CD8-positive, alpha-beta memory T cell (primary cell): ENCODE measurements at places on chromosomes 3 and 15.

DNA sequence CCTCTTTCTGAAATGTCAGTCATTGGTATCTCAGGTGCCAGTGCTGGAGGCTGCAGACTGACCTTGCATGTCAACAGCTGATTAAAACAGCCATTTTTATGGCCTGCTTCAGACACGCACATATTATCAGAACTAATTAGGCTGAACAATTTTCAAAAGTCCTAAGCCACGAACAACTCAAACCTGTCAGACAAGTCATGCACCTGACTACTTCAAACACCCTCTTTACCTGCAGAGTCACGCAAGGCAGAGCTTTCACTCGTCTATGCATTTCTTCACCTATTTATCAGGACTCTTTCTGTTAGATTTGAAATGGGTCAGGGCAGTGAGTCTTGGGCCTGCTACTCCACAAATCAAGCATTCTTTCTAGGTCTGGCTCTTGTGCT, 26.7 kb downstream of the CLK3 start:
- DNase-seq, result no peak

DNA sequence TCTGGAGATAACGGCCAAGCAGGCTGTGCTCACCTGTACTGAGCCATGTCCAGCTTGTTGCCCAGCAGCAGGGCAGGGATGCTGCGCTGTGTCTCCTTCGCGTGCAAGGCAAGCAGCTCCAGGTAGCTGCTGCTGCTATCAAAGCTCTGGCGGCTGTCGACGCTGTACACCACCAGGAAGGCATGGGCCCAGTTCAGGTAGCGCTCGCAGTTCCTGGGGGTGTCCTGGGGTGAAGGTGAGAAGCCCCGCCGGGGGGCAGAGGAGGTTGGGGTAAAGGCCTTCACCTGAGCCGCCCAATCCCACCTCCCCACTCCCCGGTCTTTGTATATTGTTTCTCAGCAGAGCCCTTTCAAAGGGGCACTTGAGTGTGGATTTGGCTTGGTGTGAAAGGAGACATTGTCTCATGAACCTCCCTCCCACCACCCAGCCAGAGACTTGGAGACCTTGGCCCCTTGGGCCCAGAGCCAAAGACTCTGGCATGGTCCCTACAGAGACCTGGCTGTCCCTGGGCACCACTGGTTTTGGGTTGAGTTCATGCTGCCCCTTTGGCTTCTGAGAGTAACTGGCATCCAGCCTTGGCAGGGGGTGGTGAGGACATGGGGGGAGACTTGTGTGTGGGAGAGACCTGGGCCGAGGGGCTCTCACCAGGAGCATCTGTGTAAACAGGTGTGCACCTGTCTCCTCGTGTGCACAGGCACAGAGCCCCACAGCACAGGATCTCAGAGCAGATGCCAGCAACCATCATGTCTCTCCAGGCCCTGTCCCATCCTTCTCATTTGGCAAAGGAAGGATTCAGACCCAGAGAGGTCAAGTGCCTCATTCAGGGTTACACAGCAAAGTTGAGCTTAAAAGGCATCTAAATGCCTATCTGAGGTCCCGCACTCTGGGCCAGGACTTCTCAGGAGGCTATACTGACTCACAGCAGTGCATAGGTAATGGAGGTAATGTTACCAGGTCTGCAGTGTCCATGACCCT, 9.1 kb downstream of the RASL12 start:
- DNase-seq, result no peak

- DNase-seq, result no peak
Measured at GRCh38 chr3:159770998-159771397, 217.6 kb upstream of the IL12A start.

DNA sequence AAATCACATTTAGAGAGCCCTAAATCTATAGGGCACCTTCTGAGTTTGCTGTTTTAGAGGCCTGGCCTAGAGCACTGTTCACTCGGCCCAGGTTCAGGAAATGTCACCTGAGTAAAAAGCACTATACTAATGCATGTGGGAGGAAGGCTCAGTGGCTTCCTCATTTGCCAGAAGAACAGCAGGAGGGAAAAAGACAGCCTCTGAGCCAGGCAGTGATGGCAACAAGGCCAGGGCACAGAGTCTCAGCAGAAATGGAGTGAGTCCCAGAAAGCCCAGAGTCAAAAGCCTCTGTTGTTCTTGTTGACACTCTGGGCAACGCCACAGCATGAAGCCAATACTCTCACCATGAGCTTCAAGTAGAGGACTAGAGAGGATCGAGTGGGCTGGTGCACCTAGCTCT, 25.9 kb downstream of the LTF start:
- DNase-seq, result no peak

GRCh38 chr3:108345492-108346205, 49.3 kb downstream of the HHLA2 start:
- no peak for DNase-seq

DNA sequence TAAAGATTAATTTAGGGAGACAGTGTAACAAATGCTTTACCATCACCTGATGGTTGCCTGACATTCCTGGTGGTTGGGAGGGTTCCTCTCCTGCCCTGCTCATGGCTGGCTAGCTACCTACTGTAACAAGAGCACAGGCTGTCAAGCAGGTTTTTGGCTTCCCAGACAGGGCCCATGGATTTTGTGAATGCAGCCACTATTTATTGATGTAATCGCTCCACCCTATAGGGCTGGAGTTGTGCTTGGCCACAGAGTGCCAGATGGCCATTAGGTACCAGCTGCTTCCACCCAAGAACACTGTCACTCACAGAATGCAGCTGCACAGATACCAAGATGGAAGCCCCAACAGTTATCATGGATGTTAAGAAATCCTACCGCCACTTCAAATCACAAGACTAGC, 31.0 kb upstream of the KLHL25 start:
- DNase-seq, result no peak

GRCh38 chr3:37456270-37456708, 281.9 kb upstream of the LRRFIP2 start:
- no peak for DNase-seq

GRCh38 chr3:158220575-158220974, 110.7 kb downstream of the RSRC1 start:
- no peak for DNase-seq

- no peak for DNase-seq
Measured at GRCh38 chr3:183984127-183984740, 33.5 kb downstream of the ABCC5 start.

DNA sequence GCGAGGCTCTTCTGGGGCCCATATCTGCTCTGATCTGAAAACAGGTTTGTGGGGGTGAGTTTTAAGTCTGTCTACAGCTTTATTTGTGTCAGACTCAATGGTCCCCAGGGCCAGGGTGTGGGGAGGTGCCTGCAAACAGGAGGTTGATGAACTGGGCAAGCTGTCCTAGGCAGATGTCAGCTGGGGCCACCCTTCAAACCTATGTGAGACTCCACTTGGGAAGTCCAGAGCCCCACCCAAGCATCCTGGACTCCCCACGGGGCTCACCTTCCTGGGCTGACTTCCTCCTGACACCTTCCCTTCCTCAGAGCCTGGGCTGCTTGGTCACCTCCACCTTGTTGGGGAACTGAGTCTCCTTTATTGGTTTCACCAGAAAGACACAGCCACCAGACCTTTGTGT, 8.6 kb upstream of the LYSMD4 start:
- DNase-seq, result no peak

GRCh38 chr3:31620656-31621055, 87.9 kb downstream of the STT3B start:
- DNase-seq, result no peak

- no peak for DNase-seq
Measured at GRCh38 chr15:46251903-46252302, 617.1 kb downstream of the SQOR start.

DNA sequence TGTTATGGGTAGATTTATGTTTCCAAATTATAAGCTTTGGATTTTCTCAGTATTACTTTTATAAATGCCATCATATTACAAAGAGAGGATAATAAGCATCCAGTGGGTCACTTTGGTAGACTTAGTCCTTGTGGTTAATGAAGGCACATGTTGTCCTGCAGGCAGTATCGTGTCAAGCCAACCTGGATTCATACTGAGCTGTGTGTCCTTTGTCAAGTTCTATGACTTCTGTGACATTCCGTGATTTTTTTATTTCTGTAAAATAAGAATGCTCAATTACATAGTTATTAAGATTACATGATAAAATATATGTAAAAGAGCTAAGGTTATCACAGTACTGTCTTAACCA, 257.7 kb downstream of the RBMS3 start:
- no peak for DNase-seq

- no peak for DNase-seq
Measured at GRCh38 chr15:56460071-56460470, 4.9 kb downstream of the MNS1 start.

DNA sequence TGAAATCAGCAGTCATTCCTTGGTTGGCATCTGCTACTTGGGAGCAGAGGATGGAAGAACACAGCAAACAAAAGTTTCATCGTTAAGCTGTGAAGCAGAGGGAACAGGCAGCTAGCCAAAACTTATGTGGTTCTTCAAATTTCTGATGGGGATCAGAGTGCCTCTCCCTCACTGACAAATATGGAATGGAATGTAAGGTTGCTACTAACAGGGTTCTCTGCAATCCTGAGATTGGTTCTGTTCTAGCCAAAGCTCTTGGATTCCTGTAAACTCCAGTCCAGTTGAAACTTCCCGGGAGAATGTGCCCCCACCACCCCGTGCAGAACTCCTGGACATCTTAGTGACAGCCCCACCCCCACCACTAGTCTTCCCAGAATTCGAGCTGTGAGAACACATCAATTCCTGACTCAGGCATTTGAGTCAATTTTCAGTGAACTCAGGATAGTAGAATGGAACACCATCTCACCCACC, 55.9 kb upstream of the PHLDB2 start:
- DNase-seq, result no peak

GRCh38 chr15:96720251-96720650, 389.8 kb downstream of the NR2F2 start:
- DNase-seq, result no peak

DNA sequence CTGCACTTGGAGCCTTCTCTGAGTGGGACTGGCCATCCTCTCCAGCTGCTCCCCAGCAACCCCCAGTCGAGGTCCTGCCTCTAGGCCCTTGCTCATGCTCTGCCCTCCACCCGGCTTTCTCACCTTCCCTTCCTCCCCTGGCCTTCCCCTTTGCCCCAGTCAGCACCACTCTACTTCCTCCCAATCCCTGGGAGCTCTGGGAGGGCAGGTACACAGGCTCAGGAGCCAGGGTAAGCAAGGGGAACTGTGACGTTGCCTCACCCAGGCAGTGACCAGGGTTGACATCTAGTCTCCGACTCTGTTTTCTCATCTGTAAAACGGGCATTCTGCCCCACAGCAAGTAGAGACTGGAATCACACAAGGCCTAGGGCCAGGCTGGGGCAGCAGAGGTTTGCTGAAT, 66.6 kb upstream of the TMEM115 start:
- no peak for DNase-seq

DNA sequence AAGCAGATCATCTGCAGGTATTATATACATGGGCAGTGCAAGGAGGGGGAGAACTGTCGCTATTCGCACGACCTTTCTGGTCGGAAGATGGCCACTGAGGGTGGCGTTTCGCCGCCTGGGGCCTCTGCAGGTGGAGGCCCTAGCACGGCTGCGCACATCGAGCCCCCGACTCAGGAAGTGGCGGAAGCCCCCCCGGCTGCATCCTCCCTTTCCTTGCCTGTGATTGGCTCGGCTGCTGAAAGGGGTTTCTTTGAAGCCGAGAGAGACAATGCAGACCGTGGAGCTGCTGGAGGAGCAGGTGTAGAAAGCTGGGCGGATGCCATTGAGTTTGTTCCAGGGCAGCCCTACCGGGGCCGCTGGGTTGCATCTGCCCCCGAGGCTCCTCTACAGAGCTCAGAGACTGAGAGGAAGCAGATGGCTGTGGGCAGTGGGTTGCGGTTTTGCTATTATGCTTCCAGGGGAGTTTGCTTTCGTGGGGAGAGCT, 639 bp downstream of the MKRN3 start:
- peak; percentile 51 for DNase-seq

DNA sequence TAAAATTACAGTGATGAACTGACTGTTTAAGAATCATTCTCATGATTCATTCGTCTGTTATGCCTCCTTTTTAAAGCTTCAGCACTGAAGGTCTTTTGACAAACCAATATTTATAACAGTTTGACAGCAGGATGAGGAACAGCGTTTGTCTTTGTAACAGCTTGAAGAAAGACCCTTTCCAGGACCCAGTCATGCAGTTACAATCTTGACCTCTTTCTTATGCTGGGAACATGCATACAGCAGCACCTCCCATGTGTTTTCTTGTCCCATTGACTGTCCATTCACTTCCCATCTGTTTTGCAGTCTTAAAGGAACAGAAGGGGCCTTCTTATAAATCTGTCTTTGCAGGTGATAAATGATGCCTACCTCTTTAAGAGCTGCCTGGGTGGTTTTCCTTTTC, 87.2 kb downstream of the OPA1 start:
- DNase-seq, result no peak

DNA sequence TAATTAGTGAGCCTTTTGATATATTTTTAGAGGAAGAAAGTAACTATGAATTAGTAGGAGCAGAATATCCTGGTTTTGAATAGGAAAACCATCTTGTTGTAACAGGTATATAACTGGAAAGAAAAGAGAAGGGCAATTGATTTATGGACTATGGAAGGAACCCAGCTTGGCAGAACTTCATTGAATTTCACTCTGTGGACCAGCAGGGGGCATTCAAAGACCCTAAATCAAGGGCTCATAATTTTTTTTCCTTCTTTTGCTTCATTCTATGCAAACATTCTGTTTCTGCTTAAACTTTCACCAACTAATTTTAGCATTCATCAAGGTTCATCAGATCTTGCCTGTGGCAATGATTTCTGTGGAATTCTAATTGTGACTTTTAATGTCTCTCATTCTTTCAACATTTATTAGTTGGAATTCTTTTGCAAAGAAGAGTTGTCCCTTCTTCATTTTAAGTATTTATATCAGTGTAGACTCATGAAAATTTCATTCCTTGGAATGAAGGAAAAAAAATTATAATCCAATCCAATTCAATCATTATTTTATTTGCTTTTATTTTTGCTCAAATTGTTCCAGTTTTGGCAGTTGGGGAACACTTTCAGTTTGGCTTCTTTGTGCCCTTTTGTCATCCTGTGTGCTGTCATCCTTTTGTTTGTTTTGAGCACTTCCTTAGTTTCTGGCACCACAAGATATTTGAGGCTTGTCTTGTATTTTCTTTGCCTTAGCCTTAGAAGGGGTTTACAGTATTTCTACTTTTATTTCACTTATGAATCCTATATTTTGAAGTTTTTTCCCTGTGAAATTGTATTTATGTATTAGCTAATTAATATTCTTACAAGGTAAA, 30.4 kb downstream of the NXPE3 start:
- DNase-seq, result peak; percentile 13

DNA sequence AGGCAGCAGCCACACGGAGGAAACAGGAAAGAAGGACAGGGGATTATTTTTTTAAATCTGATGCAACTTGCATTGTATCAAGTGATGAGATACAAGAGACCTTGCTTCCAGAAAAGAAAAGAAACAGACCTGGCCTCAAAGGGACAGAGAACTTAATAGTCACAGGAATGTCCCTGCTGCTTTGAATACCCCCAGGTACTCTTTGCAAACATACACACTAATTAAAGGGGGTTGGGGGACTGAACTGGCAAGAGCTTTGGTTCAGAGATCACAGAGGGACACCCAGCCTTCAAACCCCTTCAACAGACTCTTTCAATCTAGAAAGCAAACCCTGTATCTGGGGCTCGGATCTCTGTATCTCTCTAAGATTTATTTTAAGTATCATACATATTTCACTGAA, 18.0 kb downstream of the TNIK start:
- no peak for DNase-seq

- DNase-seq, result no peak
Measured at GRCh38 chr3:151351219-151351618, 21.9 kb upstream of the P2RY13 start.
